Activated T-cell treated with anti-CD3 and anti-CD28 coated beads, Interleukin-2, amount 50 U/mL, for 1 hour (primary cell): ENCODE measurements at places on chromosomes 1 and 21.

- no peak for DNase-seq
These were observed 104.5 kb upstream of the HNRNPU start for GRCh38 chr1:244968881-244969280.

- no peak for DNase-seq
These were observed 42.1 kb upstream of the TP53BP2 start for GRCh38 chr1:223887747-223888418.

- no peak for DNase-seq
These were observed 177.9 kb downstream of the HFM1 start for GRCh38 chr1:91226741-91227140.

GRCh38 chr1:204438628-204439027 is 27.0 kb upstream of the PPP1R15B start:
- no peak for DNase-seq

DNA sequence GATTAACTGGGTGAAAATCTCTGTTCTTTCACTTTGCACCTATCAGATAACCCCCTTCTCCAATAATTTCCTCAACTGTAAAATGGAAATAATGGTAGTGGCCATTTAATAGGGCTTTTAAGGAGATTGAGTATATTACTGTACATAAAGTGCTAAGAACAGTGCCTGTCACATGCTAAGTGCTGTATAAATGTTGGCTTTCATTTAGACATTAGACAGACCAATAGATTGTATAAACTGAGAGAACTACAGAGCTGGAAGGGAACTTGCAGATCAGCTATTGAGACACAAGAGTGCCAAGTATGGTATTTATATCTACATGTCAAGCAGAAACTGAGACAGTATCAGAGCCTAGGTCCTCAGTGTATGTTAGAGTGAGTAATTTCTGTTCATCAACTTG is 934.7 kb downstream of the PLA2G4A start:
- no peak for DNase-seq

DNA sequence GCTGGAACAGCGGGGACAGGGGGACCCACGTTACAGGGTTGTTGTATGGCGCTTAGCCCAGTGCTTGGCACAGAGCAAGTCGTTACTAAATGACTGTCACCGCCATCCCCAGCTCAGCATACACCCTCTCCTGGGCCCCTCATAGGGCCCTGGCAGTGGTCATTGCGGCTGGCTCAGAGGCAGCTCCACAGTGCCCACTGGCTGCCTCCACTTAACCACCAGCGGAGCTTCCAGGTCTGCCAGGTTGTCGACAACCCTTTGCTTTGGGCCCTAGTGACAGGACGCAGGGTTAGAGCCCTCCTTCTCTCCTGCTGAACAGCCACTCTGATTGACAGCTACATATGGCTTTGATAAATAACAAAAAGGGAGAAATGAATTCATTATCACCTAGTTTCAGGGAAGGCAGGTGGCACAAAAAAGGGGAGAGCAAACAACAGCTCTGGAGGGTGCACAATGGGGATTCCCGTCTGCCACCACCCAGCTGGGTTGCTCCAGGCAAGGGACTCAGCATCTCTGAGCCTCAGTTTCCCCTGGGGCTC is 4.8 kb downstream of the EFHD2 start:
- DNase-seq = no peak

- no peak for DNase-seq
These were observed 104.1 kb downstream of the CSMD2 start for GRCh38 chr1:34060901-34061415.

DNA sequence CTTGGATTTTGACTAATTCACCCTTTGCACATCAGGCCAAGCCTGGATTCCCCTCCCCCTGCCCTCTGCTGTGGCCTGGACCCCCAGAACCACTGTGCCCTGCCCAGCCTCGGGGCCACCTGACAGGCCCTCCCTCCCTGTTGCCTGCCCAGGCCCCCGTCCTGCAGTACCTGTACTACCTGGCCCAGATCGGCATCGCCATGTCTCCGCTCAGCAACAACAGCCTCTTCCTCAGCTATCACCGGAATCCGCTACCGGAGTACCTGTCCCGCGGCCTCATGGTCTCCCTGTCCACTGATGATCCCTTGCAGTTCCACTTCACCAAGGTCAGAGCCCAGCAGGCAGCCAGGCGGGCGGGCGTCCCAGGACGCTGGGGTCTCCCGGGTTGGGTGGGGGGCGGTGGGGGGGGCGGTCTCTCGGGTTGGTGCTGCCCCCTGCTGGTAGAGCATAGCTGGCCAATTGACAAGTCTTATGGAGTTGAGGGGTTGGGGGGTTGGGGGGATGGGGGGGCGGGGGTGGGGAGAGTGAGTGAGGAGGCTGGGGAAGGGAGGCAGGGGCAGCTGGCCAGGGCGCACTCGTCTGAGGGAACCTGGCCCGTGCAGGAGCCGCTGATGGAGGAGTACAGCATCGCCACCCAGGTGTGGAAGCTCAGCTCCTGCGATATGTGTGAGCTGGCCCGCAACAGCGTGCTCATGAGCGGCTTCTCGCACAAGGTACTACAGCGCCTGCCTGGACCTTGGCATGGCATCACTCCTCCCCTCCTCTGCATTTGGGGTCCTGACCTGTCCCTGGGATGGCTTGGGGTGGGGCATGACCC is 10.7 kb downstream of the AMPD2 start:
- peak; percentile 57 for DNase-seq

DNA sequence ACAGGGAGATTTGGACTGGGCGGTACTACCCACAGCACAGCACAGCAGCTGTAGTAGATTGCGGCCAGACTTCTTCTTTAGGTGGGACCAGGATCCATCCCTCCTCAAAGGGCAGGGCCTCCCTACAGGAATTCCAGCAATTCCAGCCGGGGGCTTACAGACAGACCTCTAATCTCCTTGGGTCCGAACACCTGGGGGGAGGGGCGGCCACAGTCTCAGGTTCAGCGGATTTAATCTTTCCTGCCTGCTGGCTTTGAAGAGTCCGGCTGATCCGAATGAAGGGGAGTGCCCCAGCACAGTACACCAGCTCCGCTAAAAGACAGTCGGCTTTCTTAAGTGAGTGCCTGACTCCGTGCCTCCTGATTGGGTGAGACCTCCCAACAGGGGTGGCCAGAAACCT is 1708.5 kb downstream of the BRINP3 start:
- no peak for DNase-seq

DNA sequence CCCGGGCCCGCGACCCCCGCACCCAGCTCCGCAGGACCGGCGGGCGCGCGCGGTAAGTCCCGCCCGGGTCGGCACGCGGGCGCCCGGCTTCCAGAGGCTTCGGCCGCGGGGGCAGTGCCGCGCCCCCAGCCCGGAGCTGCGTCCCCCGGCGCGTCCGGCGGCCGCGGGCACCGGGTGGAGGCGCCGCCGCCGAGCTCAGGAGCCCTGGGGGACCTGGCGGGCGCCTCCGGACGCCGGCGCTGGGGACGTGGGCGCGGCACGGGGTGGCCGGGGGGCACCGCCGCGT is 227 bp downstream of the NBL1 start:
- no peak for DNase-seq

GRCh38 chr1:35642471-35642955 is 1.2 kb upstream of the PSMB2 start:
- DNase-seq = no peak

GRCh38 chr1:35173909-35174540 is 18.9 kb downstream of the SFPQ start:
- DNase-seq = no peak

DNA sequence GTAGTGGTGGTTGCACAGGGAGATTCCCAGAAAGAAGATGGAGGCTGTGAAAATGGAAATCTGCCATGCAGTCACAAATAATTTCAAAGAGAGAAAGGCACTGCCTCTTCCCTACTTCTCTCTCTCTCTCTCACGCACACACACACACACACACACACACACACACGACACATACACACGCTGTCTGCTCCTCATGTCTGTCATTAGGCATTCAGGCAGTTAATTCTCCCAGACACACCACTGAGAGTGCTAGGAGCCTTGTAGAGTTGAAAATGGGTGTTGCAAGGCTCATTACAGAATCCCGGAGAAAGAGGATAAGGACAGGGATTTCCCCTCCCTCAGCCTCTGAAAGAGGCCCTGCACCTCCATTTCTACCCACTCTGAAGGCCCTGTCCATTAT is 47.8 kb upstream of the LRRN2 start:
- no peak for DNase-seq

- no peak for DNase-seq
These were observed 16.1 kb downstream of the SLC30A7 start for GRCh38 chr1:100912019-100912418.

DNA sequence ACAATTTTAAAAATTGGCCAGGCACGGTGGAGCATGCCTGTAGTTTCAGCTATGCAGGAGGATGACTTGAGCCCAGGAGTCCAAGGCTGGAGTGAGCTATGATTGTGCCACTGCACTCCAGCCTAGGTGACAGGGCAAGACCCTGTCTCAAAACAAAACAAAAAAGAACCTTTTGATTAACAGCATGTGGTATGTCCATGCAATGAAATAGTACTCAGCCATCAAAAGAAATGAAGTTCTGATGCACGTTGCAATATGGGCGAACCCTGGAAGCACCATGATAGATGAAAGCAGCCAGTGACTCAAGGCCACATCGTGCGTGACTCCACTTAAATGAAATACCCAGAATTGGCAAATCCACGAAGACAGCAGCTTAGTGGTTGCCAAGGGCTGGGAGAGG is 47.5 kb downstream of the FBXO2 start:
- no peak for DNase-seq

GRCh38 chr1:32363713-32364112 is 1.4 kb downstream of the TSSK3 start:
- DNase-seq = no peak

DNA sequence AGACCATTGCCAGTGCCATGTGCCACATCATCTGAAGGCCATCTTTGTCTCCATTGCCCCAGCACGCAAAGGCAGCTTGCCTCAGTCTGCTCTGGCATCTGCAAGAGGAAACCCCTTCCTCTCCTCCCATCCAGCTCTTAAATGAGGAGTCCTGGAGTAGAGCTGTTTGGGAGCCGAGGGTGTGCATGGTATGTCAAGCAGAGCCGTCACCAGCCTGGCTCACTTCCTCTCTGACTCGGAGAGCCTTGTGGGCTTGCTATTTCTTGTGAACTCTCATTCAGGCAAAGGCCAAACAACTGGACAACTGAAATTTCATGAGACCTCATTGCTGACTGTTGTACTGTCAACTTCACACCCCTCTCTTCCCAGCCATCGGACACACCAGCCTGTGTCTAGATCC is 143.9 kb downstream of the SIPA1L2 start:
- no peak for DNase-seq

- no peak for DNase-seq
These were observed 61.7 kb downstream of the SLC45A1 start for GRCh38 chr1:8379513-8380186.

GRCh38 chr1:233480198-233480597 is 133.7 kb upstream of the KCNK1 start:
- no peak for DNase-seq

DNA sequence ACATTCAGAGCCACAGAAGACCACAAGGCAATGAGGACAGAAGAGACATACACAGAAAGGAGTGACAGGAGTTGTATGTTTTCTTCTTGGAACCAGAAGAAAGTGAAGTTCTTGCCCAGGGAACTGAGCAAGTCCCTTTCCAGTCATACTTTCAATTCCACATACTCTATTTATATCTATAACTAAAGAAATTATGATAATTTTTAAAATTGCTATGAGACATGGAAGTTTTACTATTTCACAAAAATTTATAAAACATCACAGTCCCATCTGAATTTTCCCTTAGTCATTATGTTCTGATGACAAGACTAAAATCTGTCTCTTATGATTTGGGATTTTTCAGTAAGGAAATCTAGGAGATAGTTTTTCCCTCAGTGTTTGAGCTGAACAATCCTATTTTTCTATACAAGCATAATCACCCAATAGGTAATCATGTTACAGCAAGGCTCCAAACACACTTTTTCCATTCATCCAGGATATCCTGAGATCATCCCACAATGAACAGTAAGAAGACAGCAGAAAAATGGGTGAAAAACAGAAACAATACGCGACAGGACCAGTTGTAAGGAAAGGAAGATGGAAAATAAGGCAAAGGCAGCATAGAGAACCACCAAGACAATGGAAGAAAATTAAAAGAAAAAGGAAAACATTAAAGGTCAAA is 154.6 kb downstream of the VAV3 start:
- DNase-seq = no peak

DNA sequence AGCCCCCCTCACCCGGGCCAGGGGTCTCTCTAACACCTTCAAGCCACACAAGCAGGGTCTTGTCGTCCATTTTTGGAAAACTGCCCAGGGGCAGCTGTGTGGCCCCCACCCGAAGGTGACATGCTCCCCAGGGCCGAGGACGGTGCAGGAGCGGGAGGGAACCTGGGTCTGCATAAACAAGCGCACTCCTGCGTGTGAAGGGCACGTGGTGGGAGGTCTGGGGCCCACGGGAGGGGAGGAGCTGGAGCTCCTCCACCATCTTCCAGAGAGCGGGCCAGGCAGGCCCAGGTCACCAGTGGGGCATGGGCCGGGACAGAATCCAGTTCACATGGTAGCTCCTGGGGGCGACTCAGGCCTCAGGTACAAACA is 16.5 kb downstream of the CFAP74 start:
- no peak for DNase-seq

GRCh38 chr21:25560271-25560685 is 47.0 kb downstream of the MRPL39 start:
- DNase-seq = no peak

DNA sequence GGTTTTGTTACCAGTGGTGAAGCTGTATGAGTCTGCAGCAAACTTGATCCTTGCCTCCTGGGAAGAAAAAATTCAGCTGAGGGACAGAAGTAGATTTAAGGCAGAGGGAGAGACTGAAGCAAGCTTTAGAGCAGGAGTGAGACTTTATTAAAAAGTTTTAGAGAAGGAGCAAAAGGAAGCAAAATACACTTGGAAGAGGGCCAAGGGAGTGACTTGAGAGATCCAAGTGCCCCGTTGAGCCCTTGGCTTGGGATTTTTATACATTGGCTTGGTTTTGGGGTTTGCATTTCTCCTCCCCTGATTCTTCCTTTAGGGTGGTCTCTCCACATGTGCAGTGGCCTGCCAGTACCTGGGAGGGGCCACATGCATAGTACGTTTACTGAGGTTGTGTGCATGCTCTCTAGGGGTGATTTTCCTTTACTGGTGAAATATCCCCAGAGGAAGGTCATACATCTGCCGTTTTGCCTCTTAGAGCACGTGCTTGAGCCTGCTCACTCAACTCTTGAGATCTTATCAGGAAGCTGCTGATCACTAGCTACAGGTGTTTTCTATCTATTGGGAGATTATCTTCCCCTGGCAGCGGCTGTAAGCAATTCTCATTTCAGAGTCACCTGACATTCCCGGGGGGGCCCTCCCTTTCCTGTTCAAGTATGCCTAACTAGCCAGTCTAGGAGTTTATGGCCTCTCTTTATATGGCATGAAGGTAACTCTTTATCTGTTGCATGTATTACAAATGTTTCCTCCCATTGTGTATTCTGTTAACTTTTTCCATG is 20.3 kb downstream of the FASLG start:
- DNase-seq = no peak

DNA sequence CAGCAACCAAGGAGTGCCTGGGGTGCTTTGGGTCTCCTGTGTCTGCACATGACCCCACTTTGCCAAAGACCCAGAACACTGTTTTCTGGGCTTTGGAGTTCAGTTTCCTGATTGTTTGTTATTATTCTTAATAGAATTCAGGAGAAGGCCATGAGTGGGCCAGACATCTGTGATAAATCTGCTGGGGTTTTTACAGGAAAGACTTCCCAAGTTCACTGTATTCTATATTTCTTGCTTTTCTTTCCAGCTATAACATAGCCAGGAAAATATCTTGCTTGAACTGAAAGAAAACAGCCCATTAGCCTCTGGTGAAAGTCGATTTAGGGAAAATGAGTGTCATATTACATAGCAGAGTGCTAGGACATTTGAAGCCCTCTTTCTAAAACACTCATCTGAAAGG is 345.1 kb upstream of the USP24 start:
- no peak for DNase-seq

GRCh38 chr1:230985711-230986110 is 6.8 kb downstream of the ARV1 start:
- DNase-seq = no peak
